ENCODE measurements at places on chromosomes 13 and 19. TPM values are rescaled to one million over a fixed set of nuclear protein-coding genes. Genes with fewer than 3 reads are reported as not detected.

Gene WDR87
- not detected for polyA plus RNA-seq

Gene ARID3A
- polyA plus RNA-seq = 7.6 TPM

Gene PEAK3
- 0.04 TPM for polyA plus RNA-seq

Gene RNF225
- polyA plus RNA-seq = not detected

Gene TFPT
- 12.3 TPM for polyA plus RNA-seq

Gene EPS8L1
- 1.5 TPM for polyA plus RNA-seq

Gene WDR88
- not detected for polyA plus RNA-seq

Gene LGI4
- polyA plus RNA-seq = 0.07 TPM

Gene CPT1C
- 24.2 TPM for polyA plus RNA-seq

Gene PTGER1
- polyA plus RNA-seq = 1.0 TPM

Gene HCST
- 0.42 TPM for polyA plus RNA-seq

Gene ATXN8OS
- not detected for polyA plus RNA-seq

Measured in AG04450 (cell line).